ENCODE measurements at places on chromosomes 1 and 21. TPM values are rescaled to one million over a fixed set of nuclear protein-coding genes. Genes with fewer than 3 reads are reported as not detected.

CHRM3 gene
- 58.5 TPM for total RNA-seq

OVAAL gene
- total RNA-seq = 0.26 TPM

PRKAB2 gene
- total RNA-seq = 26.9 TPM

H3-3A gene
- total RNA-seq = 430 TPM

B3GALT2 gene
- 19.5 TPM for total RNA-seq

NDC1 gene
- 28.7 TPM for total RNA-seq

DNA sequence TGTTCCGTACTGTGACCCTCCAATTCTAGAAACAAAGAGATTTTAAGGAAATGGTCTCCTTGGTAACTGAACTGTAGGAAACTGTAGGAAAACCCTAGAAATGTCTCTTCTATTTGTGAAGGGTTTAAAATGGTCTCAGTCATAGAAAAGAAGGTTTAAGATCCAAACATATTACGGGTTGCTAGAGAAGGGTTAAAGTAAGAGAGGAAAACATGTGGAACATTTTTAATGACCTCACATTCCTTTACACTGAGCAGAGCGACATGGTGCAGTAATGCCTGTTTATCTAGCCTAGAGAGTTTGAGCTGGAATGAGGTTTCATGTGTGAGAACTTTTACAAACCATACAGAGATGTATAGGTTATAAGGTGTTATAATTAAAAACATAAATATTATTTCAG is 36.9 kb upstream of the C1orf105 start:
- DNase-seq = no peak

GRCh38 chr1:19427087-19427781 is 58.1 kb downstream of the CAPZB start:
- DNase-seq = no peak

- no peak for DNase-seq
Observed at GRCh38 chr1:151435174-151435573, 24.1 kb downstream of the POGZ start.

- DNase-seq = no peak
Observed at GRCh38 chr1:37553598-37553926, 531 bp downstream of the SNIP1 start.

- no peak for DNase-seq
Observed at GRCh38 chr1:98176936-98177335, 256.1 kb upstream of the DPYD start.

DNA sequence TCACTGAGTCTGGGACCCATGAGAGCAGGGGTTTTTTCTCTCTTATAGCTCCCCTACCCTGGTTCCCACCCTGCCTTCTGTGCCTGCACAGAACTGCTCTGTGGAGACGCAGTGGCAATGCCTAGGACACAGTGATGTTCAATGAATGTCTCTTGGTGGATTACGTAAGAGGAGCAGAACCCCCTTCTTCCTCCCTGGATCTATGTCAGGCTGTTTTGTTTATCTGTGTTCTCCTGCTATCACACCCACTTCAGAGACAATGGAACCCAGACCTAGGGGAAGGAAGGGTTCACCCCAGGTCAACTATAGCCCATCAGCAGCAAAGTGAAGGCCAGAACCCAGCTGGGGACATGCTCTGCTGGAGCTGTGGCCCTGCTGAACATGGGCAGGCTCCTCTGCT is 2.0 kb downstream of the HPCAL4 start:
- DNase-seq = no peak

GRCh38 chr21:33041981-33042380 is 16.2 kb downstream of the OLIG2 start:
- no peak for DNase-seq

- no peak for DNase-seq
Observed at GRCh38 chr1:70024272-70024671, 181.1 kb downstream of the LRRC40 start.

GRCh38 chr1:203273869-203274602 is 31.3 kb upstream of the BTG2 start:
- no peak for DNase-seq

GRCh38 chr1:233355841-233356704 is 28.5 kb downstream of the MAP3K21 start:
- no peak for DNase-seq

DNA sequence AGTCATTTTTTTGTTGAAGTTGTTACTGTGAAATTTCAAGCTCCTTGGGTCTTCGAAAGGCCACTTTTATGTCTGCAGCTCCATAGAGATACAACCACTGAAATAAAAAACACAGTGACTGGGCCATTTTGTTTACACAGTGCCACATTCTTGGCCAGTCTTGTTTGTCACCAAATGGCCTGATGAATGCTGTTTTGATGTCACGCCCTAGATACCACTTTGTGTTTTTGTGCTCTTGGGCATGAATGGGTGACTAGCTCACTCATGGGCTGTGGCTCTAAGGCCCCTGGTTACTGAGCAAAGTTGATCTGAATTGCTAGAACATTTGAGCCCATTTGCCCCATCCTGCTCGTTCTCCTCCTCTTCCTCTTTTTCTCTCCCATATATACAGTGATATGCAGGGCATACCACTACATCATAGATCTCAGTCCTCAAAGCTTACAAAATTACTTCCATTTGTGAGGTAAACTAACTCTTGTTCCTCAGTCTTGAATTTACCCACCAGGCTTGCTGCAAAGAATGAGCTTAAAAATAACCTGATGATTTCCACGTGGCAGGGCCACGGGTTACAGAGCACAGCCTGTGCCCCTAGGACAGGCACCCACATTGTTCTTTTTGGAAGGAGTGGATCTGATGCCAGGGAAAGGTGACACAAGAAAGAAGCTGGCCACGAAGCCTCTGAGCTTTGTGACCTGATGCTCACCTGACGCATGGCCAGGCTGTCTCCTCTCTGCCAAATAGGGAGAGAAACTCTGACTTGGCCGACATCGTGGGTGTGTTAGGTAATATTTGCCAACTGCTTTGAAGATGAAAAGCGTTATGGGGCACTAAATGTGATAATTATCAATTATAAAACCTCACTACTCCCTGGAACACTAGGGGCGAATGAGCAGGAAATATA is 92.4 kb downstream of the RUNX1 start:
- no peak for DNase-seq

- no peak for DNase-seq
Observed at GRCh38 chr1:208027861-208028260, 116.9 kb upstream of the CD34 start.

DNA sequence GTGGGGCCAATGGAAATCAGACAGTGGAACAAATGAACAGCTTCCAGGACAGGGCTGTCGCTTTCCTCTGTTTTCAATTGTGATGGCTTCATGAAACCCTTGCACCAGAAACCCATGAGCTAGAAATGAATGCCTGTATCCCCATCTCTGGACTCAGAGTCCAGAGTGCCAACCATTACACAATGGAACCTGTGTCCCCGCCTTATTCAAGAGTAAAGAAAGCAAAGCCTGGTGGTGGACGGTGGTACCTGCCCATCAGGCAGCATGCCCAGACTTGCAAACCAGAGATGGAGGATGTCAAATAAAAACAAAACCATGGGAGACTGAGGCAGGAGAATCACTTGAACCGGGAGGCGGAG is 4.4 kb upstream of the CAPN2 start:
- DNase-seq = no peak

DNA sequence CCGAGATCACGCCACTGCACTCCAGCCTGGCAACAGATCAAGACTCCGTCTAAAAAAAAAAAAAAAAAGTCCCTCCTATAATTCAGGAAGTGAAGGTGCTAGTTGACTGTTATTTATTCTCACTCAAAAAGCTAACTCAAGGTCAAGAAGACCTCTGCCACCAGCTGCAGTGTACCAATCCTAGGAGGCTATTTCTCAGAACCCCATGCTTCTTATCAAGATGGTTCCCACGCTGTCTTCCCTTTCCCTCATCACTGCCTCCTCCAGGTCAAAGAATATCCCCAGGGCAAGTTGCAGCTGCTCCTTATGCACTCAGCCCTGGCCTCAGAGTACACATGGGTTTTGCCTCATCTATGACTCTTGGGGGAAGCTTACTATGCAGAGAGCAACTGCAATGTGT is 53.6 kb downstream of the RERE start:
- DNase-seq = no peak

DNA sequence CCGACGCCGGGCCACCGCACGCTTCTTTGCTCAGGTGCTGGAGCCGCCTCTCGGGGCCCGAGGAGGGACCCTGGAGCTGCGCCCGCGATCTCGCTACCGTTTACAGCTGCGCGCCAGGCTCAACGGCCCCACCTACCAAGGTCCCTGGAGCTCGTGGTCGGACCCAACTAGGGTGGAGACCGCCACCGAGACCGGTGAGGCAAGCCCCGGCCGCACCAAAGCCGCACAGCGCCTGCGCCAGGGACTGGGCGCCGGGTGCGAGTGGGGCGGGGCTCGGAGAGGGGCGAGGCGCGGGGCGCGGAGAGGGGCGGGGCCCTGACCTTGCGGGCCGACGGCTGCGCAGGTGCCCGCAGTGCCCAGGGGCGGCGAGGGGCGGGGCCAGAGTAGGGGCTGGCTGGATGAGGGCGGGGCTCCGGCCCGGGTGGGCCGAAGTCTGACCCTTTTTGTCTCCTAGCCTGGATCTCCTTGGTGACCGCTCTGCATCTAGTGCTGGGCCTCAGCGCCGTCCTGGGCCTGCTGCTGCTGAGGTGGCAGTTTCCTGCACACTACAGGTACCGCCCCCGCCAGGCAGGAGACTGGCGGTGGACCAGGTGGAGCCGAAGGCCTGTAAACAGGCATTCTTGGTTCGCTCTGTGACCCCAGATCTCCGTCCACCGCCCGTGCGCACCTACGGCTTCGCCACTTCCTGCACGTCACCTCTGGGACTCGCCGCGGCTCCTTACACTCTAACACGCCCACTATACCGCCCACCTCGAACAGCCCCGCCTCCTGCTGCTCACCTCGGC is 9.8 kb upstream of the CDC20 start:
- no peak for DNase-seq
